ENCODE measurements at places on chromosomes 3 and 15.

GRCh38 chr15:70198441-70199123 lies 100.9 kb upstream of the TLE3 start:
- DNase-seq: no peak

DNA sequence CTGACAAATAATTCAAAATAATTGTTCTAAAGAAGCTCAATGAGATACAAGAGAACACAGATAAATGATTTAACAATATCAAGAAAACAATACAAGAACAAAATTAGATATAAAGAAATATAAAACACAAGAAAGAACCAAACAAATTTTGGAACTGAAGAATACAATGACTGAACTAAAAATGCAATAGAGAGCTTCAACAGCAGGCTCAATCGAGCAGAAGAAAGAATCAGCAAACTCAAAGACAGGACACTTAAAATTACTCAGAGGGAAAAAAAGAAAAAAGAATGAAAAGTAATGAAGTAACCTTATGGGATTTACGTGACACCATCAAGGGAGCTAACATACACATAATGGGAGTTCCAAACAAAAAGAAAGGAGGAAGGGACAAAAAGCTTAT lies 32.1 kb downstream of the CCDC54 start:
- DNase-seq: no peak

- no peak for DNase-seq
These were observed 56.1 kb downstream of the CCNL1 start for GRCh38 chr3:157103860-157104259.

DNA sequence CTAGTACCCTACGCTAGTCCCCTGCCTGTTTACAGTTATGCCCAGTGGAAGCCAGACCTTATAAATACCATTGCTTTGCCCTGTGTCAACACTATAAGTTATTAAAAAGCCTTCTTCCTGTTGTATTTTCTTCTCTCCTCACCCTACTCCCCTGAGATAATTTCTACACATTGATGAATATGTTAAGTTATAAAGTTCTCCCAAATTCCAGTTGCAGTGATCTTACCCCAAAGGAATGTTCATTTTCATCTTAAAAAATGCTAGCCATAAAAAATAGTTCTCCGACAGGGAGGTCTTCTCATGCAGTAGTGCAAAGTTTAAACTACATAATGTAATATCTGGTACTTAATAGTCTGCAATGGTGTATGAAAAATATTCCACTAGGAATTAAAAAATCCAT lies 58.6 kb downstream of the MAP2K5 start:
- no peak for DNase-seq
